Left renal cortex interstitium (tissue), 4 donors: ENCODE measurements at places on chromosomes 2 and 18. TPM values are rescaled to one million over a fixed set of nuclear protein-coding genes. Genes with fewer than 3 reads are reported as not detected.
A peak's percentile ranks its signal among the peaks of the same experiment; 100 is the strongest.

DNA sequence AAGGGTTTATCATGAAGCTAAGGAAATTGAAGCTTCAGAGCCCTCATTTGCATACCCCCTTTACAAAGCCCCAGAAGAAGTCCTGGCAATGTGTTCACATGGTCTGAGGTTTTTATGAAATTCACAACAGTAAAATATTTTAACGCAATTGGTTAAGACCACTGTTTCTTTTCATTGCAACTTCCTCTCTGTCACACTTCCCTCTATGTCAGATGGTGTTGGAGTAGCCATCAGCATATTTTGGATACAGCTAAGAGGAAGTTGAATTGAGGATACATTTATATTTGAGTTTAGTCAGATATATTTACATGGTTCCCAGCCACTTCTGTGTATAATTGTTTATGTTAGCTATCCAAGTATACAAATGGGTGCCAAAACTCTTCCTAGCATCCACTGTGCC is 170.0 kb downstream of the TXNL1 start:
- DNase-seq = no peak

C2orf66 gene
- 0.65 TPM for polyA plus RNA-seq

LINC00305 gene
- polyA plus RNA-seq = 4.3 TPM

CFAP65 gene
- 0.41 TPM for polyA plus RNA-seq

GCC2 gene
- polyA plus RNA-seq = 77.5 TPM

AKAIN1 gene
- polyA plus RNA-seq = not detected

DNA sequence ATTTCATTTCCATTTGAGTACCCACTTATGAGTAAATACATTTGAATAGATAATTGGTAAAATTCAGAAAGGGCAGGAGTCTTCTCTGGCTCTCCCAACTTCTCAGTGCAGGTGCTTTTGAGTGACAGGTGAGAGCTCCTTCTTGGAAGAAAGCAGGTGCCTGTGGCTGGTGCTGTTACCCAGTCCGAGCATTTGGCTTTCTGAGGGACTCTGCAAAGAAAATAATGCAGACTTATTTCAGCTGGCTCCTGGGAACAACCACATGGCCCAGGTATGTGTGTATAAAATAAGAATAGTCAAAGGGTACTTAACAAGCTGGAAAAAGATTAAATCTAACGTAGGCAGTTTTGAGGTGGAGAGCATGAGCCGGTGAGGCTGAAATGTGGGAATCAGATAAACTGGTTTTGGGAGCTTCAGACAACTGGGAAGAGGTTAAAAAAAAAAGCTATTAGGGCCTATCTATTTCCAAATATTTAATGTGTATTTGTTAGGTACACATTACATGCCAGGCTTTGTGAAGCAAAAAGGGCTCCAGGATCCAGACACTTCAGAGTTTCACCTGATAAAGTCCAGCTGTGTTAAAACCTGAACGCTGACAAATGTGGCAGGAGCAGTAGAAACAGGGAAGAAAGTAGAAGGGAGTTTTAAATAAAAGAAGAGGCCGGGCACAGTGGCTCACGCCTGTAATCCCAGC is 20.6 kb downstream of the ZNF236 start:
- no peak for DNase-seq

- no peak for DNase-seq
Observed at GRCh38 chr2:96144481-96145035, 682 bp downstream of the DUSP2 start.

DNA sequence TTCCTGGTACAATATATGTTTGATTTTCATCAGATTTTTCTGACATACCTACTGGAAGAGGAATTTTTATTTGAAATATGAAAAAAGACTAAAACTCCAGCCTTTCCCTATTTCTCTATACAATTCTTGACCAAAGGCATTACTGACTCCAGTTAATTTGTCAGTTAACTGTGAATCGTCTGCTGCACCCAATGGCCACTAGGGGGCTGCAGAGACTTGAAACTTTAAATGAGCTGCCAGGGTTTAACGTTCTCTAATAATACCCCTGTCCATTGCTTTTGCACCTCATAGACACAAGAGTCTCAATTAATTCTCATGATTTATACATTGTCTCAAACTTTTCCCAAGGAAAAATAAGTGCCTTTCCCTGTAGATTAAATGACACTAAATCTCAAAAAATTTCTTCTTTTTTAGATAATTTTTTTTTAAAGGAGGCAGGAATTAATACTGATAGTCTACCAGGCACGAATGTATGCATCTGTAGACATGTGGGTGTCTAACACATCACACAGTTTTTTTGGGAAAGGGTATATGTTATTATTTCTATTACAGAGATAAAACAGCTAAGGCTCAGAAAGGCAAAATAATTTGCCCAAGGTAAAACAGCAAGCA is 1.8 kb upstream of the ALK start:
- DNase-seq = no peak

- DNase-seq = no peak
Observed at GRCh38 chr18:48933578-48934414, 17.0 kb downstream of the SMAD7 start.

DNA sequence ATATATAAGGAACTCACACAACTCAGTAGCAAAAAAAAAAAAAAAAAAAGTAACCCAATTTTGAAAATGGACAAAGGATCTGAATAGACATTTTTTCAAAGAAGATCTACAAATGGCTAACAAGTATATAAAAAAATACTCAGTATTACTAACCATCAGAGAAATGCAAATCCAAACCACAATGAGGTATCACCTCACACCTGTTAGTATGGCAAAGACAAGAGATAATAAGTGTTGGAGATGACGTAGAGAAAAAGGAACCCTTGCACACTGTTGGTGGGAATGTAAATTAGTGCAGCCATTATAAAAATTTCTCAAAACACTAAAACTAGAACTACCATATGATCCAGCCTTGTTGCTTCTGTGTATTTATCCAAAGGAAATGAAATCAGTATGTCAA is 5.8 kb upstream of the CNDP1 start:
- no peak for DNase-seq

GRCh38 chr2:220154304-220154703 is 526.9 kb downstream of the SLC4A3 start:
- no peak for DNase-seq

DNA sequence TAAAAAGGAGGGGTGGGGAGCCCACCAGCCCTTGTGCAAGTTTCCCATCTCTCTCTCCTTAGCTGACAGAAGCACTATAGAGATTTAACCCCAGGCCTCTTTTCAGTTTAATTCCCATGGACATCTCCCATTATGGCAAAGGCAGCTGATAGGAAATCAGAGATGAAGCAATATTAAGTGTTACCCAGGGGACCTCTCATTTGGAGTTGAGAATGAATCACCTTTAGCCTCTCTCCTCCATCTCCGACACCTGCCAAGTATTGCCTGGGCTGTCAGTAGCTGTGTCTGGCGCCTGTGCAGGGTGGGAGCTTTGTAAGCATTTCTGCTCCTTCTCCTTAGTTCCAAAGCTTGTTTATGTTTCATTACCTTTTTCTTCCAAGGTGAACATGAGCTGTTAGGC is 109.0 kb downstream of the AQP4 start:
- DNase-seq = no peak

DYNAP gene
- not detected for polyA plus RNA-seq

- no peak for DNase-seq
Observed at GRCh38 chr2:196851088-196851487, 41.9 kb upstream of the C2orf66 start.

GRCh38 chr2:832635-833034 is 118.0 kb upstream of the SNTG2 start:
- DNase-seq = no peak

GRCh38 chr2:140797718-140798117 is 1333.1 kb downstream of the LRP1B start:
- no peak for DNase-seq

CTAGE1 gene
- polyA plus RNA-seq = not detected

PAX3 gene
- polyA plus RNA-seq = not detected

GRCh38 chr2:235162837-235163197 is 211.0 kb downstream of the SH3BP4 start:
- no peak for DNase-seq

SNRNP200 gene
- polyA plus RNA-seq = 201 TPM

DNA sequence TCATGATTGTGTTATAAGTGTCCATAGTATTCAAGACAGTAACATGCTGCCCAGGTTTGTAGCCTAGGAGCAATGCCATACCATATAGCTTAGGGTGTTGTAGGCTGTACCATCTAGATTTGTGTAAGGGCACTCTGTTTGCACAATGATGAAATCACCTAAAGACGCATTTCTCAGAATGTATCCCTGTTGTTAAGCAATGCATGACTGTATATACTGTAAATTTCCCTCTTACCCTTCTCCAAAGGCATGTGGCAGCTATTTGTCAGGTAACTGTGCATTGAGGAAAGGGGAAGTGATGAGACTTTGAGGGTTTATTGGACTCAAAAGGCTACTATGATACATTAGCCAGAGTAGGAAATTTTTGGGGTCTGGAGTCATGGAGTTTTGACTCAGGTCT is 180.8 kb downstream of the VAPA start:
- DNase-seq = no peak

DNA sequence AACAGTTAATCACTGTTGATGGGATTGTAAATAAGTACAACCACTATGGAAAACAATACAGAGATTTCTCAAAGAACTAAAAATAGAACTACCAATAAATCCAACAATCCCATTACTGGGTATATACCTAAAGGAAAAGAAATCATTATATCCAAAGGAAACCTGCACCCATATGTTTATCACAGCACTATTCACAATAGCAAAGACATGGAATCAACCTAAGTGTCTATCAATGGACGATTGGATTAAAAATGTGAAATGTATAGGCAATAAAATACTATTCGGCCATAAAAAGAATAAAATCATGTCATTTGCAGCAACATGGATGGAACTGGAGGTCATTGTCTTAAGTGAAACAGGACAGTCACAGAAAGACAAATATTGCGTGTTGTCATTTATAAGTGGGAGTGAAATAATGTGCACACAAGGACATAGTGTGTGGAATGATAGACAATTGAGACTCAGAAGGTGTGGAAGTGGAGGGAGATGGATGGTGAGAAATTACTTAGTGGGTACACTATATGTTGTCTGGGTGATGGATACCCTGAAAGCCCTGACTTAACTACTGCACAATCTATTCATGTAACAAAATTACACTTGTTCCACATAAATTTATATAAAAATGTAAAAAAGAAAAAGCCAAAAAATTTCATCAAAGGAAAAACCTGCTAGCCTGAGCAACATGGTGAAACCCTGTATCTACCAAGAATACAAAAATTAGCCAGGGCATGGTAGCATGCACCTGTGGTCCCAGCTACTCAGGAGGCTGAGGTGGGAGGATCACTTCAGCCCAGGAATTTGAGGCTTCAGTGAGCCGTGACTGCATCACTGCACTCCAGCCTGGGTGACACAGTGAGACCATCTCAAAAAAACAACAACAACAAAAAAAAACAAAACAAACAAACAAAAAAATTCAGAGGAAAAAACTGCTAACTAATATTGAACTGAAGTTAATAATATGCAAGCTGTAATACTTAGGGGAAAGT is 12.6 kb downstream of the APOB start:
- no peak for DNase-seq

- DNase-seq = no peak
Observed at GRCh38 chr2:498493-499178, 178.6 kb downstream of the TMEM18 start.

EDAR gene
- polyA plus RNA-seq = 2.5 TPM

DNA sequence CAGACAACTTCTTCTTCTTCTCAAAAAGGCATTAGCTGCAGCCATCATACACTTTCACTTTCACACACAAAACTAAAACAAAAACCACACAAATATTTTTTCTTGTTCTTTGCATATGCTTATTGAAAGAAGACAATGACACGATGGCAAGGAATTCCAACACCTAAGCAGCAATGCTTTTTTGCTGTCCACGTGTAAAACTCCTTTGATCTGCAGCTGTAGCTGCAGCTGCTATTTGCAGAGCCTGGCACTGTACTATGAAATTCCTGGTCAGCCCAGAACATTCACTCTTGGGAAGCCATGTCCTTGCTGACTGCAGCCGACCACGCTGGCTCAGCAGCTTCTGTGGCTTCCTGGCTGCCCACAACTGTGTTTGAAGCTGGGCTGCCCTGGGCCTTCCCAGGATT is 316.2 kb downstream of the CDH2 start:
- DNase-seq = no peak

GRCh38 chr2:201320701-201321100 is 36.4 kb downstream of the FLACC1 start:
- no peak for DNase-seq

ATG16L1 gene
- polyA plus RNA-seq = 25.7 TPM

GPR55 gene
- polyA plus RNA-seq = 0.27 TPM

GRCh38 chr2:117785740-117786139 is 28.8 kb upstream of the DDX18 start:
- no peak for DNase-seq

SMYD1 gene
- polyA plus RNA-seq = not detected

DNA sequence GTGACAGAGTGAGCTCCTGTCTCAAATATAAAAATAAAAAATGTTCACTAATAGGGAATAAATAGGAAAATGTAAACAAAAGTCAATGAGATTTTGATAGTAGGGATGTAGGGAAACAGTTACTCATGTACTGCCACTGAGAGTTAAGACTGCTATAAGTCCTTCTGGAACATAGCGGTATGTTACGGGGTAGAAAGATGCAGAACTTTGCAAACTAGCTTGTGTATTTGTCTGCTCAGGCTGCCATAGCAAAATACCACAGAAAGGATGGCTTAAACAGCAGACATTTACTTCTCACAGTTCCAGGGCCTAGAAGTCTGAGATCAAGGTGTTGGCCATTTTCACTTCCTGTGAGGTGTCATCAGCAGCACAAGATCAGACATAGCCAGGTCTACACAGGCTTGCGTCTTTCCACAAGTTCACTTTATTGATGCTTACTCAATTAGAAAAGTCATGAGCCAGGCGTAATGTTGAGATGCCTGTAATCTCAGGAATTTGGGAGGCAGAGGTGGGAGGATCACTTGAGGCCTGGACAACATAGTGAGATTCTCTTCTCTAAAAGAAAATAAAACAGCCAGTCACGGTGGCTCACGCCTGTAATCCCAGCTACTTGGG is 8.8 kb downstream of the TXNDC2 start:
- no peak for DNase-seq

GRCh38 chr2:118102433-118103082 is 14.3 kb downstream of the INSIG2 start:
- DNase-seq = no peak

DNA sequence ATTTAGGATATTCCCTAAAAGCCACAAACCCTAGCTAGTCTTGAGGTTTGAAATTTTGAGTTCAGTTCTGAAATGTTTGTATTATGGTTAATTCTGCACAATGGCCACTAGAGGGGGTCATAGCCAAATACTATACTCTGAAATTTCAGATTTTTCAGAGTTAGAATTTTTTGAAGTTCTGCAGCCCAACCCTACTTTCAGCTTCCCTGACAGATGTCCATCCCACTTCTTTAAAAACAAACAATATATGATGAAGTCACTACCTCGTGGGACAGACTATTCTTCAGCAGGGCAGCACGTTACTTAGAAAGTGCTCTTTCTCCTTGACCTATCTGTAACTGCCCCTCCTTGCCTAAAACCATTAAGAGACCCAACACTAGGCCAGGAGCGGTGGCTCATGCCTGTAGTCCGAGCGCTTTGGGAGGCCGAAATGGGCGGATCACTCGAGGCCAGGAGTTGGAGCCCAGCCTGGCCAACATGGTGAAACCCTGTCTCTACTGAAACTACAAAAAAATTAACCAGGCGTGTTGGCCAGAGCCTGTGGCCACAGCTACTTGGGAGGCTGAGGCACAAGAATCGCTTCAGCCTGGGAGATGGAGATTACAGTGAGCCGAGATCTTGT is 48.2 kb upstream of the PAPOLG start:
- DNase-seq = peak; percentile 3
